Vein endothelial cell (primary cell): ENCODE measurements at places on chromosomes 5 and 9. TPM values are rescaled to one million over a fixed set of nuclear protein-coding genes. Genes with fewer than 3 reads are reported as not detected.

SLC22A4 gene
- total RNA-seq, result 4.9 and 5.0 TPM in 2 replicates

ARL14EPL gene
- 0.33 and 0.67 TPM in 2 replicates for total RNA-seq

F12 gene
- total RNA-seq, result 0.57 and 1.6 TPM in 2 replicates

EMB gene
- total RNA-seq, result 0.10 and 0.33 TPM in 2 replicates

GCNT4 gene
- total RNA-seq, result 0.38 TPM in 1 of 2 replicates, not detected in the other

NXNL2 gene
- not detected in 2 replicates for total RNA-seq

PRLR gene
- not detected in 2 replicates for total RNA-seq

ZBTB34 gene
- total RNA-seq, result 10.1 and 12.8 TPM in 2 replicates

VCAN gene
- 10.4 and 26.8 TPM in 2 replicates for total RNA-seq
